Activated gamma-delta T cell (primary cell): ENCODE measurements at places on chromosomes 16 and 17.

GRCh38 chr17:81884520-81884919 lies 6.9 kb downstream of the ALYREF start:
- no peak for DNase-seq

DNA sequence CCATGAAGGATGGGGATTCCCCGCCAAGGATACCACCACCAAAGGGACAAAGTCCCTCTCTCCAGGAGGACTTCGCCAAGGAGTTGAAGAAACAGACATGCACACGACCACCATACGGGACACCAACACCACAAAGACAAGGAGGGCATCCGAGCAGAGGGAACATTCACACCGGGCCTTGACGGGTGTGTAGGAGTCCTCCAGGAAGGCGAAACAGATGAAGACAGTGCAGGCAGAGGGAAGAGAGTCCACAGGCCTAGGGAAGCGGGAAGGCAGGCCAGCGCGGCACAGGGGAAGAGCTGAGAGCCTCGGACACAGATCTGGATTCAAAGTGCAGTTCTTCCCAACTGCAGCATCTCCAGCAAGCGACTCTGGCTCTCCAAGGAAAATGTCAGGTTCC lies 10.8 kb downstream of the COTL1 start:
- no peak for DNase-seq

- no peak for DNase-seq
These were observed 787.3 kb upstream of the RBFOX1 start for GRCh38 chr16:6545329-6545728.

- DNase-seq = no peak
These were observed 41.9 kb upstream of the SKAP1 start for GRCh38 chr17:48471817-48472410.

DNA sequence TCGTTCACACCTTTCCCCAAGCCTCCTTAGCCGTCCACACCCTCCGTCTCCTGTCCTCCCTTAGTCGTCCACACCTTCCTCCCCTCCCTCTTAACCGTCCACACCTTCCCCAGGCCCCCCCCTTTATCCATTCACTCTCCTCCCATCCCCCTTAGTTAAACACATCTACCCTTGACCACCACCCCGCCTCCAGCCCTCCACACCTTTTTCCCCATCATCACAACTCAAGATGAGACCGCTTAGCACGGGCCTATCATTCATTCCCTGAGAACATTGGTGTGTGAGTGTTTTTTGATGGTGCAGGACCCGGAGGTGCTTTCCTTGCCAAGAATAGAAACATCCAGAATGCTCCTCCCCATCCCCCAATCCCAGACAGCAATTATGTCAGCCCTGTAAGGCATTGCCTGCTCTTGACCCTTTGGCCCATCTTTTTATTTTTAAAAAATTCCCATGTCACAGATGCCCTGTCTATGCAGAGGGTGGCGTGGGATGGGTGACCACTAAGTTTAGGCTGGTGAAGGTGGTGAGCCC lies 1.4 kb downstream of the TENT4B start:
- DNase-seq = no peak

DNA sequence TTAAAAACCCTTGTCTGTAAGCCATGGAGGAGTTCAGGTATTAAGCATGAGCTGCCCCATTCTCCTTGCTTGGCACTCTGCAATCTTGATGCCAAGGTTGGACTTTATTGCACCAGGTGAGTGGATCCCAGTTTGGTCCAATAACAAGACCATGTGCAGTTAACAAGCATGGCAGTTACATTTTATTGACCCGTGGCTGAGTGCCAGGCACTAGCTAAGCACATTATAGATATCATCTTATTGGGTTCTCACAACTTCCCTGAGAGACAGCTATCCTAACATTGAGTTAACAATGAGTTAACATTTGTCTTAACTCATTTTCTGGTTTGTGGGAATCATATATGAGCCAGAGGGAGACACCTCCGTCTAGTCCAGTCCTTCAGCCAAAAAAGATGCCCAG lies 21.8 kb downstream of the LYRM9 start:
- no peak for DNase-seq

DNA sequence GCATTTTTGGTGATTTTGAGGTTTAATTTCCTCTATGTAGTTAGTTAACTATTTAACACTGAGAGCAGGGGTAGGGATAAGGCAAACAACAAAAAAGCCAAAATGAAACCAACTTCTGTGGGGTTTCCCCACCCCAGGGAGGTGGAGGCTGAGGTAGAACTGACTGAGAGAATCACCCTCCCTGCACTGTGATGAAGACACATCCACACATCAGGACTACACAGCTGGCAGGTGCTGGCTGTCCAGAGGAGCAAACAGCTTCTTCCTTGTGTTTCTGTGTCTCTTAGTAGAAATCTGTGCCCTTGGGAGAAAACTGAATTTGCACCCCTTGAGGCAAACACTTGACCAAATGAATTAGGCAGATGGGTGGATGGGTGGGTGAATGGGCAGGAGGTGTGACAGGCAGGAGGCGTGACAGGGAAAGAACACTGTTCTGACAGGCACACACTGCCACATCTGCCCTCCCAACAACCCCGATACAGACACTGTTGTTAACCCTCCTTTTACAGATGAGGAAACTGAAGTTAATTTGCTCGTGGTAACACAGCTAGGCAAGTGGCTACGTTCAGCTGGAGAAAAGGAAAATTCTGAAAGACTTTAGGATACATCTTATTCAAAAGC lies 62.9 kb upstream of the AMZ2 start:
- DNase-seq = no peak

GRCh38 chr17:36812762-36813161 lies 124.5 kb upstream of the LHX1 start:
- no peak for DNase-seq

- DNase-seq = peak; percentile 75
These were observed at the start of gene HSF5 for GRCh38 chr17:58487589-58488427. HSF5 (minus strand) TSS chr17:58488408; CDS start chr17:58488274, 134 bp downstream.

DNA sequence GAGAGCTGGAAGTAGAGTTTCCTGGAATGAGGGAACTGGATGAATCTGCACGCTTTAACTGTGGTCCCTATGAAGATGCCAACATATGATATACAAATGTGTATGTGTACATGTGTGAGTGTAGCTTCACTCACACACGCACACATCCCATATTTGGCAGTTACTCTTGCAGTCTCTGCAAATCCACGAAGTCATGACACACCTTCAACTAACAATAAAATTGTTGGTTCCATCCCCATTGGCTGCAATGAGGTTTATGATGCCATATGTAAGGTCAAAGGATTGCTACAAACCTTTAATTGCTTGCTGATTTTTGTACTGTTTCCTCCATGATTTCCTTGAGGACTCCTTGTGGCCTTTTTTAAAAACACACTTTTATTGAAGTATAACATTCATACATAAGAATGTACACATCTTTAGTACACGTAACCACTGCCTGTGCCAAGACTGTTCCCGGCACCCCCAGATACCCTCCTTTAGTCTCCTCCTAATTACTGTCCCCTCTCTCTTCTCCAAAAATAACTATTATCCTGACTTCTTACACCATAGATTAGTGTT lies 22.0 kb downstream of the MYO1D start:
- DNase-seq = no peak

- DNase-seq = no peak
These were observed 36.7 kb downstream of the PLXDC1 start for GRCh38 chr17:39114723-39115122.

GRCh38 chr17:5843366-5844026 lies 226.7 kb upstream of the WSCD1 start:
- no peak for DNase-seq

- no peak for DNase-seq
These were observed 11.0 kb upstream of the NFATC3 start for GRCh38 chr16:68073902-68074760.

- no peak for DNase-seq
These were observed 36.5 kb upstream of the SLC38A10 start for GRCh38 chr17:81331527-81332043.

- DNase-seq = no peak
These were observed 4.7 kb upstream of the BCAR1 start for GRCh38 chr16:75256059-75256571.

GRCh38 chr17:70022175-70022574 lies 52.9 kb upstream of the KCNJ16 start:
- no peak for DNase-seq

DNA sequence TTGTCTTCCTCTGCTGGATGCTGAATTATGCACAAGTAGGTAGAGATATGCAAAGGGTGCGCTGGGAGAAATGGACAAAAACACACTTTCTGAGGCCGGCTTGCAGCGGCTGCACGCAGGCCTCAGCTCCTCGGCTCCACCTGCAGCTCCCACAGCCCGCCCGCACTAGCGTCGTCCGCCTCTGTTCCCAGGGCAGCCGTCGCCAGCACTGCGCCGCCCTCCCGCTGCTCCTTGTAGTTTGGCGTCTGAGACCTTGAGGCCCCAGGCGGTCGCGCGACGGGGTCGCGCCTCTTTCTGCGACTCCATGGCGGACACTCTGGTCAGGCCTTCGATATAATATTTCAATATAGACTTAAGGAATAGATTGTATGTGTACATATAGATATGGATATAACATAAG lies 24.8 kb downstream of the SLFN12 start:
- no peak for DNase-seq

DNA sequence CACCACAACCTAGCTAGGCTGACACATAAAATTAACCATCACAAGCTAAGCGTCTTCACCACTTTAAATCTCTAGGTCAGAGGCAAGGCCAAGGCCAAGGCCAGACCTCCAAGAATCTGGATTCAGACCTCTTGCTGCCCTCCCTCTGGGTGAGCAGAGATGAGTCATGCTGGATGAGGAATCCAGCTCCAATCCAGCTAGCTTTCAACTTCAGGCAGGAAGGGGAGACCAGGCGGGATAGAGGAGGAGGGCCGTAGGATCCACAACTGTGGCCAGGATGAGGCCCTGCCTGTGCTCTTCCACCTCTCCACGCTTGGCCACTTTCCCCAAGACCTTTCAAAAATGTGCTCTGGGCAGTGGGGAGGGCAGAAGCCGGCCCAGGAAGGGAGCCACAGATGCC lies 14.7 kb downstream of the LRRC75A start:
- DNase-seq = no peak

- no peak for DNase-seq
These were observed 52.9 kb downstream of the TTC19 start for GRCh38 chr17:16052486-16052885.

DNA sequence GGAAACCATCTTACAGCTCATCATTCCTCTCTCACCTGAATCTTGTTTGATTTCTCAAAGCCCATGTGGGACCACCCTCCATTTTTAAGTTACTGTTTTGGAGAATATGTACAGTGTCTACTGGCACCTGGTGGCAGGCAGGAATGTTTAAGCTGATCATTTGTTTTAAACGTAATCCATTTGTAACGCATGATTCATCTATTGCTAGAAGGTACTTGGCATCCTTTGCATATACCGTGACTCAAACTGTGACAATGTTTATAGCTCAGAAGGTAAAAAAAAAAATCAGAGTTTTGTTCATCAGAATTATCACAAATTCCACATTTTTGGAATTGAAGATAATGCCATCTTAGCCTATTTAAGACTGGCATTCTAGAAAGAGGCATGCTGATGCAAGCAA lies 1007.5 kb upstream of the EEF2KMT start:
- no peak for DNase-seq

GRCh38 chr16:51638339-51639135 lies 487.5 kb upstream of the SALL1 start:
- no peak for DNase-seq
